ENCODE measurements at places on chromosomes 5 and 9.

- no peak for DNase-seq
These were observed 47.5 kb downstream of the NLN start for GRCh38 chr5:65769539-65769938.

DNA sequence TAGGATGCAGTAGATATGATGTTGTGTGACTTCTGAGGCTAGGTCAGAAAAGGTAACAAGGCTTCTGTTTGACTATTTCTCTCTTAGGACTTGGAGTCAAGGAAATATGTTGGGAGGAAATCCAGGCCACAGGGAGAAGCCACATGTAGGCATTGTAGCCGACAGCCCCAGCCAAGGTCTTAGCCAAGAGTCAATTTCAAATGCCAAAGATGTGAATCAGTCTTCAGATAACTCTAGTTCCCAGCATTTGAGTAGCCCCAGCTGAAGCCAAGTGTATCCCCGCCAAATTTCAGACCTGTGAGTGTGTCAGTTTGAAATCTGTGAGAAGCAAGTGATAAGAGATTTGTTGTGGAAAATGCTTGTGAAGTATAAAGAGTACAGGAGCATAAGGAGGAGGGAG lies 38.1 kb upstream of the ISL1 start:
- no peak for DNase-seq

GRCh38 chr5:68299105-68299504 lies 83.5 kb downstream of the PIK3R1 start:
- no peak for DNase-seq

DNA sequence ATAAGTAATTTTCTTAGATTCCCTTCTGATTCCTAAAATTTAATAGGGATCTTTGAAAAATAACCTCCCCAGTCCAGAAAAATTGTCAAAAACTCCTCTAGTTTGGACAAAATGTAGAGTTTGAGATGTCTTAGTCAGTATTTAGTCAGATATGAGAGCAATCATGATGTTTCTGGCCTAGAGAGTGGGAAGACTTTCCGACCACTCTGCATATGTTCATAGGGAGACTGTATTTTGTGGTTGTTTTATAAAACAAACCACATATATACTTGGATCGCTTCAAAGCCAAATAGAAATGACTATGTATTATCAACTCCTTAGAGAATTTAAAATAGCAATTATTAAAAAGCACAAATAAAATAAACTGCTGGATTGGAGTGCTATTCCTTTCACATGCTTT lies 15.8 kb downstream of the ZFAND5 start:
- DNase-seq: no peak

GRCh38 chr5:36632363-36632664 lies 25.9 kb downstream of the SLC1A3 start:
- DNase-seq: no peak

GRCh38 chr5:98110791-98111190 lies 662.7 kb upstream of the RGMB start:
- no peak for DNase-seq

DNA sequence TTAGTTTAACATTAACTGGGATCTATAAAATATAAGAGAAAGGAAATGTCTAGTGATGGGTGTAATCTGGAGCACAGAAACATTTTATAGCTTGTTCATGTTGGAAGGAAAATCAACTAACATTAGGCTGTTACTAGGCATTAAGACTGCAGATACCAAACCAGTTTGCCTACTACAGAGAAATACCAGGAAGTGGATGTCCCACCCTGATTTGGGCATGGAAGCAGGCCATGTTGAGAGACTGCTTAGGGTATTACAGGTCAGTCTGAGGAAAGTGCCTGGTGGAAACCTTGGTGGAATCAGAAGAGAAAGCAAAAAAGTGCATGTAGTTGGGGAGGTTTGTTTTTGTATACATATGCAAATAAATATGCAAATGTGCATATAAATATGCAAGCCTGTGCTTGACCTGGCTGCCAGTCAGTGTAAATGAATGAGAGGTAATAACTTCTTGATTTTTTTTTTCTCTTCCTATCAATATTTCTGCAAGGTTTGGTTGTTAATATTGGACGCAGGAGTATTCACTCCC lies 9.6 kb upstream of the CCDC112 start:
- no peak for DNase-seq

DNA sequence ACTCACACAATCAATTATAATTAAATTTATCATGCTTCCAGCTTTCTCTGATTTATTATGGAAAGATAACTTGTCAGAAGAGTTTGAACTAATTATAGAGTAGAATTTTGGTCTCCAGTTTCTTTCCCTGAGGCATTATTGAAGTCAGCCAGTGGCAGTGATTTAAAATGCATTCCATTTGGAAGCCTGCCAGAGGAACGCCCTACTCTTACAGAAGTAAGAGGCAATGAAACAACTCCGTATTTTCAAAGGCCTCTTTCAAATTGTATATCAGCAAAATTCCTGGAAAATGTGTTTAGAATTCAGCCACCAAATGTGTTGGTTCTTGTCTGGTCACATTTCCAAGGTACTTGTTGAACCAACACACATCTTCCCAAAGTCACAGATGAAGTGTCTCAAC lies 640.9 kb downstream of the SEMA5A start:
- DNase-seq: no peak

- DNase-seq: no peak
These were observed 237.3 kb downstream of the CDH10 start for GRCh38 chr5:24407466-24407865.

DNA sequence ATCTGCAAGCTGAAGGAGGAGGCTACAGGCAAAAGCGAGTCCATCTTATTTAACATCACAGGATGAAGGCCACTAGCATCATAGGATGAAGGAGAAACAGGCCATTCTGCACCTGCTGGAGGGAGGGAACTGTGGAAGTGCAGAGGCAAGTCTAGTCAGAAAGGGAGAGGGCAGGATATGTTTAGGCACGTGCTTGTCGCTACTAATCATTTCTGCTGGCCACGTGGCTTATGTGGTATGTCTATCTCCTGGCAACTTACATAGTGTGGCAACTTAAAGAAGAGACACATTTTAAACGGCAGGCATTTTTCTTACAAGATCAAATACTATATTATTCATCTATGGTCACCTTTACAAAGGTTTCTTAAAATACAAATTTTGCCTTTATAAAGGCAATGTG lies 74.0 kb downstream of the GNAQ start:
- no peak for DNase-seq

GRCh38 chr9:91321691-91322090 lies 40.0 kb downstream of the AUH start:
- DNase-seq: no peak

DNA sequence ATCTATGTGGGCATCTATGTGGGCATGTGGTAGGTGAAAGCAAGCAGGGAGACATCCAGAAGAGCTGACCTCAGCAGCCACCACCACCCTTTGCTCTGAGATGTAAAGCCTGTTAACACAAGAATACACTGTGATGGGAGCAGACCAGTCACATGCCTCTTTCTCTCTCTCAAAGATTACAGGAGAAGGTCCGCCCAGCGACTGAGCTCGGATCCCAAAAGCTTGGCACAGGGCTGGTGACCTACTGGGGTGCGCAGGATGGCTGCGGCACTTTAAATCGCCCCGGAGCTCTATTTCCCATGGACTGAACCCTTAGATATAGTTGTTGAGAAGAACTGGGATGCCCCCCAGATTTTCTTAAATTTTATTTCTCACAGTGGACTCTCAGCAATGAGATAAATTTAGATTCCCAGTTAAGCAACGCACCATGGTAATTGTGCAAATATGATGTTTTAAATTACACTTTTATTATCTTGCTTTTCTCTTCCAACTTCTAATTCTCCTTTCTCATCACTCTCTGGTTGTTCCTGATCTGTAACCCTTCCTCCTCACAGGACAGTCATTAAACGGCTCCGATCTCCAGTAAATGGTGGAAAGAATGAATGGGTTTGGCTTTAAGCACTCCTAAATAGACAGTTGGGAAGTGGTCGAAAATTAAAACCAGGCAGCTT lies 37.7 kb upstream of the ICE1 start:
- DNase-seq: no peak

DNA sequence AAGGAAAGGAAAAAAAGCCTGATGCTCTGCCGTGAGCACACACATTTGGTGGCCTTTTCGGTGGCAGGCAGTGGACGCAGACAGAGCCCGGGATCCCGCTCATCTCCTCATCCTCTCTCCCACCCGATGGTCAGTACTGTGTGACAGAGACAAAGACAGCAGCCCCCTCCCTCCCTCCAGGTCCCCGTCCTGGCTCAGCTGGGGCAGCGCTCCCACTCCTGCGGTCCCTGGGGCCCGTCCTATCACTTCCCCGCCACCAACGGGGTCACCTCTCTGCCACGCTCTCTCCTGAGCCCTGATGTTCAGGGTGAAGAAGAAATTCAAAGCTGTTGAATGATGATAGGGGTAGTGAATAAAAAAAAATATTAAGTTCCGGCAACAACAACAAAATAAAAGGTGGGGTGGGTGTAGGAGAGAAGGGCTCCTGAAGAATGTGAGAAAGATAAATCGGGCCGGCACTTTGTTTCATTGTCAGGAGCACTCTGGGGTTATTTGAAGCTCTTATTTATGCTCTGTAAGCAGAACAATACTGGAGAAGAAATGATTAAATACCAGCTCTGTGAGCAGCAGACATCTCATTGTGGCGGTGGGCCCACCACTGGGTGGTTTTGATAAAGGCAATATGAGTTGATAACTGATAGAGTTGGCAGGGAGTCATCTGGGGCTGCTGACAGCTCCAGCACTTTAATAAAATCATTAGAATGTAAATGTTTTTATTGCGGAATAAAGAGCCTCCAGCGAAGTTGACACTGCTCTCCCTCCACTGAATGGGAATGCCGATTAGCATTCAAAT lies 417.7 kb downstream of the IRX1 start:
- DNase-seq: no peak

GRCh38 chr5:76754668-76755078 lies 38.7 kb downstream of the F2R start:
- no peak for DNase-seq

GRCh38 chr9:81182431-81182830 lies 506.9 kb downstream of the TLE1 start:
- no peak for DNase-seq

All from CD4-positive, alpha-beta T cell treated with Interleukin-17A for 4 hours (primary cell).